Thymus (tissue), 14 donors: ENCODE measurements at places on chromosomes 16 and 17. TPM values are rescaled to one million over a fixed set of nuclear protein-coding genes. Genes with fewer than 3 reads are reported as not detected.

GRCh38 chr16:24253192-24253591 lies 2.9 kb upstream of the CACNG3 start:
- H3K4me3 ChIP-seq = no peak overlapping the region
- no peaks in the 10 kb centered on the region for H3K36me3 ChIP-seq
- H3K4me1 ChIP-seq = no peaks in the 10 kb centered on the region
- H3K27me3 ChIP-seq = peaks cover 30% of the 10 kb centered on the region
- no peak overlapping the region for H3K27ac ChIP-seq

DNA sequence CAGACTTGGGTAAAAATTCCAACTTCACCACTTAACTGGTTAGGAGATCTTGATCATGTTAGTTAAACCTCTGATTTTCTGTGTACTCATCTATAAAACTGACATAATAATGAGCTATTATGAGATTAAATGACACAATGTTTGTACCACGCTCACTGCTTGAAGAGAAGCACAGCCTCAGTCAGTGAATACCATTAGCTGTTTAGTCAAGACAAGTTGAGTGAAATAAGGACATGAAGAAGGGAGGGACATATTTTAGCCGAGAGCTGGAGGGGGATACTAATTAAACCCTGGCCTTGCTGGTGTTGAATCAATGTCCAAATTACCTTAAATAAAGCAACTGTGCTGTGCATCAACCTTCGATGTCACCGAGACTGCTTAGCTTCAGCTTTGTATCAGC lies 105.1 kb upstream of the TOX3 start:
- H3K27me3 ChIP-seq = no peaks in the 10 kb centered on the region
- no peaks in the 10 kb centered on the region for H3K36me3 ChIP-seq
- DNase-seq = no peak
- H3K27ac ChIP-seq = no peak overlapping the region
- no peak overlapping the region for H3K4me3 ChIP-seq

DNA sequence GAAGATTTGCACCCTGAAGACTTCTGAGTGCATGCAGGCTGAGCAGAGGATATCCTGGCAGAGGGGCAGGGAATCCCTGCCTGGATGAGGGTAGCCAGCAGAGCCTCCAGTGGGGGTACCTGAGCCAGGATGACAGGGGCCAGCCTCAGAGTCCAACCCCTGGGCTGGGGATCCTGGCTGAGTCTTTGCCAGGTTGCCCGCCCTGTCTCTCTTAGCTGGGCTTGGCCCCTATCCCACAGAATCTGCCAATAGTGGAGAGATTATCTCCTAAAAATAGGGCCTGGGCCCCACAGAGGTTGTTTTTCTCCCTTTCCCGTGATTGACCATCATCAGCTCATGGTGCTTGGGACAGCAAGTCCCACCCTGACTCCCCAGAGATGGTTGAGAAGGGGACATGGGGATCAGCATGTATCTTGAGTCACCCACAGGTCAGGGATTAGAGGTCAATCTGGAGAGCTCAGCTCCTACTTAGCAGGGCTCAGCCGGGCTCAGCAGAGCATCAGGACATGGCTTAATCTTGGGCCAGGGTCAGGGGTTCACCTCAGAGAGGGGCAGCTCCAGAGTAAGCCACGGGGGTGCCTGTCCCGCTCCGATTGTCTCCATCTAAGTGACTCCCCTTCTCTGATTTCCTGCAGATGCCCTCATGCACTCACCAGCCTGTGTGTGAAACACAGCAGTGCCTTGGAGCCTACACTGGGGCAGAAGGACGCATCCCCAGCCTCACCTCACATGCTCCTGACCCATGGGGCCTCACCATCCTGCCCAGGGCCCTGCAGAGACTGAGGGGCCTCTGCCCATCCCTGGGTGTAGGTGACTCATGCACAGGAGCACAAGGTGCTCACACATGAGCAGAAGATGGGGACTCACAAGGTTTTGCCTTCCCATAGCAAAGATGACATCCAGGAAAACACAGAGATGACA lies 11.5 kb downstream of the CDH16 start:
- DNase-seq = no peak
- no peaks in the 10 kb centered on the region for H3K36me3 ChIP-seq
- no peak overlapping the region for H3K27ac ChIP-seq
- no peaks in the 10 kb centered on the region for H3K4me1 ChIP-seq
- no peak overlapping the region for H3K4me3 ChIP-seq

GRCh38 chr16:3358871-3359270 lies 3.2 kb downstream of the OR2C1 start:
- no peaks in the 10 kb centered on the region for H3K27me3 ChIP-seq
- H3K27ac ChIP-seq = no peak overlapping the region
- DNase-seq = no peak

- H3K27me3 ChIP-seq = no peaks in the 10 kb centered on the region
- H3K4me1 ChIP-seq = peaks cover 30% of the 10 kb centered on the region
- no peak overlapping the region for H3K4me3 ChIP-seq
- no peak overlapping the region for H3K27ac ChIP-seq
- no peak for DNase-seq
- H3K36me3 ChIP-seq = no peaks in the 10 kb centered on the region
These were observed 8.8 kb downstream of the IL21R start for GRCh38 chr16:27410761-27411160.

GRCh38 chr17:68377771-68378267 lies 79.5 kb downstream of the WIPI1 start:
- H3K4me3 ChIP-seq = no peak overlapping the region
- no peaks in the 10 kb centered on the region for H3K27me3 ChIP-seq
- peak overlapping the region; percentile 61 for H3K27ac ChIP-seq
- no peak for DNase-seq

DNA sequence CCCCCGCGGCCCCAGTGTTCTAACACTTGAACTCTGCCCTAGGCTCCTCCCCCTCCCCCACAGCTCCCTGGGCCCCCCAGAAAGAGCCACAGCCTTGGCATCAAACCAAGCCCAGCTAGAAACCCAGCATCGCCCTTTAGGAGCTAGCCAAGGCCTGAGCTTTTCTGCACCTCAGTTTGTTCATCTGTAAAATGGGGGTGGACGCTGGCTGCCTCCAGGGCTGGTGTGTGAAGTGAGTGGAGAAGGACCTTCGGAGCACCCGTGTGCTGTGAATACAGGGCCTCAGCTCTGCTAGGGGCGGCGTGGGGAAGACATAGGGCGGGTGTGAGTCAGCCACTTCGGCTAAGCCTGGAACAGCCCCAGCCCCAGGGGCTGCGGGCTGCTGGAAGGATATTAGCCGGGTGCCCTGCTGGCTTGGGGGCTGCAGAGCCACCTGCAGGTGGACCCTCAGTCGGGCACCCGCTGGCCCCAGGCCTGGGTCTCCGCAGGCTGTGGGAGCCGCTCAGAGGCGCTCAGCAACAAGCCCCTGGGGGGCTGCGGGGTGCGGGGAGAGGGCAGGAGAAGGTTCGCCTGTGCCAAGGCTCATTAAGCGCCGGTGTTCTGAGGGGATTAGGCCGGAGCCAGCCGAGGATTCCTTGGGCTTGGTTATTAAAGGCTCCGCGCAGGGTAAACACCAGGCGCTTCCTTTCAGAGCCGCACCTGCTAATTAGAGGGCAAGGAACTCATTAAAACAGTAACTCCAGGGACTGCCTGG lies 217.0 kb upstream of the CIBAR2 start:
- H3K27me3 ChIP-seq = peaks cover 6% of the 10 kb centered on the region
- DNase-seq = no peak
- H3K27ac ChIP-seq = no peak overlapping the region

DNA sequence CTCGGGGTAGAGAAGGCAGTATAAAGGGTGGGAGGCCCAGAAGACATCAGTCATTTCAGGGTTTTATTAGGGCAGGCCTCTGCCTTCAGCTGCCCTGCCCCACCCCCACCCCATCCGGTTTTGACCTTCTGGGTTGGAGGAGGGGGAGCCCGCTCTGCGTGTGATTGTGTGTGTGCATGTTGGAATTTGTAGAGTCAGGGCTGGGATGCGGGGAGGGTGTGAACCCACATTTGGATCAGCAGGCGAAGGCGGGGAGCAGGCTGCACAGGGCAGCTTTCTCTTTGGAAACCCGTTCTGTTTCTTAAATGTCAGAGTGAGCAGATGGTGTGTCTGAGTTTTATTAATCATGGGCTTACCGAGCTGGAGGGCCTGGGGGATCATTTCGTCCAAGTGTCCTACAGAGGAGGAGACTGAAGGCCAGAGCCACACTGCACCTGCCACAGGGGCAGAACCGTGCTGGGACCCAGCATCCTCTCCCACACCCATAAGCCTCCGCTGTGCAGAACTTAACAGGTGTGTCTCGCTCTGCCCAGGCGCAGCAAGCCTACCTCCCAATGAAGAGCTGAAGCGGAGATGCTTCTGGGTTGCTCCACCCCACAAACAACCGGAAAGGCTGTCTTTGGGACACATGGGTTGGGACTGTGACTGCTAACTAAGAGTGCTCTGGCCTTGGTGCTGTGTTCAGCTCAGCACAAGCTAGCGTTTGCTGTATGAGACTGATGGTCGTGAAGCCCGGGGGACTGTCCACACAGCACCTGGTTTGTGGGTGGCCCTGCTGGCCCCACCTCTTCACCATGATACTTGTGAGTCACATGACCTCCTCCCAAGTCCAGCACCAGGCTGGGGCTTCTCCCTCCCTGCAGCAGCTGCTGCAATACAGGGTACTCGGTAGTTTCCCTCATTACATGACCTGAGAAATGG lies 70.9 kb upstream of the GSE1 start:
- H3K27me3 ChIP-seq = no peaks in the 10 kb centered on the region
- H3K36me3 ChIP-seq = peaks cover 13% of the 10 kb centered on the region
- peak overlapping the region; percentile 65 for H3K27ac ChIP-seq
- no peak overlapping the region for H3K4me3 ChIP-seq
- peak; percentile 66 for DNase-seq
- peaks cover 48% of the 10 kb centered on the region for H3K4me1 ChIP-seq

- H3K27me3 ChIP-seq = no peaks in the 10 kb centered on the region
- H3K27ac ChIP-seq = peak within 1 kb of the TSS; percentile 66
- peak within 1 kb of the TSS; percentile 68 for H3K4me3 ChIP-seq
- peaks cover 12% of the 10 kb centered on the region for H3K4me1 ChIP-seq
- DNase-seq = no peak
These were observed at the start of gene ORAI3 for GRCh38 chr16:30948667-30949649. Gene ORAI3 (plus strand): TSS chr16:30949068. CDS start chr16:30949290, 222 bp downstream.

GRCh38 chr17:41710472-41711090 lies 1.6 kb upstream of the GAST start:
- DNase-seq = no peak
- H3K27ac ChIP-seq = no peak overlapping the region
- no peaks in the 10 kb centered on the region for H3K36me3 ChIP-seq

- no peak overlapping the region for H3K27ac ChIP-seq
These were observed 37.7 kb upstream of the MEOX1 start for GRCh38 chr17:43699438-43699756.

DNA sequence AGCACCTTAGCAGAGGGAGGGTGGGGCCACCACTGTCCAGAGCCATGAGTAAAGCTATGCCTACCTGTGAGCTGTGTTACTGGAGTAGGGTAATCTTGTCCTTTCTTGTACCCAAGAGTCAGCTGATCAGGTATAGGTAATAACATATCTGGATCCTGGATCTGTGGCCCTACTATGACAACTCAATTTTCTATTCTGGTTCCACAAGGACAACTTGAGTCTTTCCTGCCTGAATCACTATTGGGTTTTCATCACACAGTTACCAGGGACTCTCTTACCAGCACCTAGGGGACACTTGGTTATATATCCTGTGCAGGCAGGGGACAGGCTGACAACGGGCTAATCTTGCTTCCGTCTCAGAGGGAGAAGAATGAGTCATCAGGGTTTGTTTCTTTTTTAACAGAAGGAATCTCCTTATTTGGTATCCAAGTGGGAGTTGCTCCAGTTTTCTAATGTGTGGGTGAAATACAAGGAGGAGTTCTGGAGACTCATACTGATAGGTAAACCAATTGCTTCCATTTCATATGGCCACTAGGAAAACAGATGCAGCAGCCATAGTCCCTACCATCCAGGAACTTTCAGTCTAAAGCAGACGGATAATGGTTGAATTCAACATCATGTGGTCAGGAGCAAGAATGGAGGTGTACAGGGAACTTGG lies 6.8 kb downstream of the ZNF267 start:
- no peaks in the 10 kb centered on the region for H3K27me3 ChIP-seq
- no peak overlapping the region for H3K4me3 ChIP-seq
- DNase-seq = no peak

- H3K27ac ChIP-seq = no peak overlapping the region
- H3K4me3 ChIP-seq = no peak overlapping the region
- peaks cover 9% of the 10 kb centered on the region for H3K27me3 ChIP-seq
- no peaks in the 10 kb centered on the region for H3K36me3 ChIP-seq
These were observed 62.9 kb downstream of the ADCY9 start for GRCh38 chr16:4053301-4053845.

DNA sequence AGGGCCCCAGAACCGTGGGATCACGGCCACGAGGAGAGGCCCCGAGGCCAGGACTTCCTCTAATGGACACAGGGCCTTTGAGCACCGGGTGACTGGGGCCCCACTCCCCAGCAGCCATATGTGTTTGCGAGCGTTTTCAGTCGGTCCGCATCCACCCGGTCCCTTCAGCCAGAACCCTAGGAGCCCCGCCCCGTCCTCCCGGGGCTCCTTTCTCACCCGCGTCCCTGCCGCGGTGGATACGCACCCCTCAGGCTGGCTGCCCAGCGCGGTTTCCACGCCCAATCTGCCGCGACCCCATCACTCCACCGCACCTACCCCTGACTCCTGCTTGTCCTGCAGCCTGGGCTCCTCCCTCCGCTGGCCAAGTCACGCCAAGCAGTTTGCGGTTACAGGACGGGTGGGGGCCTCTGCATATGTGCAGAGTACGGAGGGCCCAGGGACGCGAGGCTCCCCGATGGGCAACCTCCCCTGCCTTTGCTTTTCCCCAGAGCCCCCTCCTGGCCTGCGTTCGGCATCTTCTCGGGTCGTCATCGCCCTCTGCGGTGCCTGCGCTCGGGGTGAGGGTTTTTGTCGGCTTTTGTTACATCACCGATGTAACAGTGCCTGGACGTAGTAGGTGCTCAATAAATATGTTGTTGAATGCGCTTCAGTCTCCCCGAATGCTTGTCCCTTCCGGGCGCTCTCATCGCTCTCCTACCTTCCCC lies 1.0 kb upstream of the TTYH2 start:
- peaks cover 17% of the 10 kb centered on the region for H3K4me1 ChIP-seq
- peaks cover 41% of the 10 kb centered on the region for H3K27me3 ChIP-seq
- H3K4me3 ChIP-seq = peak overlapping the region; percentile 42
- peak overlapping the region; percentile 70 for H3K27ac ChIP-seq
- DNase-seq = no peak
- peaks cover 28% of the 10 kb centered on the region for H3K36me3 ChIP-seq

DNA sequence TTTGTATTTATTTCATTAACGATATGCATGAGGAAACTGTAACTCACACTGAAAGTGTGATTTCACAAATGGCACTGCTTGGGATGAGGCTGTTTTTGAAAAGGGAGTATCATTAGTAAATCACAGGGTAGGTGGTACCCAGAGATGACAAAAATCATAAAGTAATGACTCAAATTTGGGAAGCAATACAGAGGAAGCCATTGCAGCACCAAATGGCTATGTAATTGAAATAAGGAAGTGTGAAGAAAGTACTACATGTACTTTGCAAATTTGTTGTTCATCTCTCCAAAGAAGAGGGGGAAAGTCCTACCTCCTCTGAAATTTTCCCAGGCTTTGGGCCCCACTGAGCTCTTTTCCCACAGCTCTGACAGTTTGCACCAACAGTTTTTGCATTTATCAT lies 12.3 kb upstream of the ABCC12 start:
- DNase-seq = no peak
- no peaks in the 10 kb centered on the region for H3K4me1 ChIP-seq
- H3K36me3 ChIP-seq = no peaks in the 10 kb centered on the region
- no peaks in the 10 kb centered on the region for H3K27me3 ChIP-seq

MAP2K6 gene
- 18.5 TPM for total RNA-seq

SKAP1 gene
- 28.8 TPM for total RNA-seq

GPR142 gene
- total RNA-seq = 0.09 TPM

ABCC12 gene
- total RNA-seq = 0.05 TPM

GRB2 gene
- 79.4 TPM for total RNA-seq

LPO gene
- 0.09 TPM for total RNA-seq
